Epithelial cell of umbilical artery (primary cell): ENCODE measurements at places on chromosomes 1 and 21. TPM values are rescaled to one million over a fixed set of nuclear protein-coding genes. Genes with fewer than 3 reads are reported as not detected.

The SLC30A2 gene
- total RNA-seq, result not detected in 2 replicates

The LHX8 gene
- not detected in 2 replicates for total RNA-seq

The ABCG1 gene
- 20.2 and 35.1 TPM in 2 replicates for total RNA-seq

The CACNA1E gene
- not detected in 2 replicates for total RNA-seq

The TNFSF18 gene
- total RNA-seq, result 28.3 and 85.7 TPM in 2 replicates

The SDCCAG8 gene
- 35.9 and 50.3 TPM in 2 replicates for total RNA-seq

The LINGO4 gene
- not detected in 2 replicates for total RNA-seq

The SH2D2A gene
- total RNA-seq, result 0.97 TPM in 1 of 2 replicates, not detected in the other

The F13B gene
- not detected in 2 replicates for total RNA-seq

The OLIG2 gene
- not detected in 2 replicates for total RNA-seq

The PPP2R5A gene
- 26.0 and 52.7 TPM in 2 replicates for total RNA-seq

The ERG gene
- 44.8 and 47.4 TPM in 2 replicates for total RNA-seq

The FMO5 gene
- total RNA-seq, result 0.65 and 0.76 TPM in 2 replicates

The KRTAP12-2 gene
- not detected in 2 replicates for total RNA-seq

The FCRL5 gene
- total RNA-seq, result not detected in 2 replicates

The TOR1AIP2 gene
- total RNA-seq, result 70.5 and 101 TPM in 2 replicates

The ASPM gene
- 33.1 and 40.6 TPM in 2 replicates for total RNA-seq

The FAM131C gene
- not detected in 2 replicates for total RNA-seq

The SPATA1 gene
- 1.6 TPM in 1 of 2 replicates, not detected in the other for total RNA-seq

The CELA3A gene
- total RNA-seq, result not detected in 2 replicates

The MROH9 gene
- not detected in 2 replicates for total RNA-seq

The EVI5 gene
- total RNA-seq, result 34.0 and 45.5 TPM in 2 replicates

The SPRR2E gene
- not detected in 2 replicates for total RNA-seq

The SLC35F3 gene
- total RNA-seq, result not detected in 2 replicates

The KLHDC8A gene
- total RNA-seq, result under 0.01 TPM in 1 of 2 replicates, not detected in the other

The CCDC30 gene
- total RNA-seq, result 0.32 and 0.46 TPM in 2 replicates

The C1orf174 gene
- total RNA-seq, result 42.9 and 44.7 TPM in 2 replicates

The LORICRIN gene
- total RNA-seq, result not detected in 2 replicates

The RIPPLY3 gene
- total RNA-seq, result under 0.01 TPM in 1 of 2 replicates, not detected in the other

The SLC9C2 gene
- 0.32 TPM in 1 of 2 replicates, not detected in the other for total RNA-seq

The KIF17 gene
- 0.15 and 0.32 TPM in 2 replicates for total RNA-seq

The CACNA1S gene
- total RNA-seq, result not detected in 2 replicates

The ASTN1 gene
- not detected in 2 replicates for total RNA-seq

The HES3 gene
- total RNA-seq, result not detected in 2 replicates

The SAMSN1 gene
- 1.2 and 9.4 TPM in 2 replicates for total RNA-seq

The UHMK1 gene
- 56.2 and 84.5 TPM in 2 replicates for total RNA-seq

The FAM229A gene
- total RNA-seq, result 0.32 and 0.61 TPM in 2 replicates

The UTS2 gene
- total RNA-seq, result under 0.01 TPM in 1 of 2 replicates, not detected in the other

The ATP6V1G3 gene
- total RNA-seq, result not detected in 2 replicates

The SPRR1A gene
- total RNA-seq, result not detected in 2 replicates
